ENCODE measurements at places on chromosomes 1 and 21.

GRCh38 chr1:3803905-3804626, 7.8 kb upstream of the LRRC47 start:
- no peak for DNase-seq

DNA sequence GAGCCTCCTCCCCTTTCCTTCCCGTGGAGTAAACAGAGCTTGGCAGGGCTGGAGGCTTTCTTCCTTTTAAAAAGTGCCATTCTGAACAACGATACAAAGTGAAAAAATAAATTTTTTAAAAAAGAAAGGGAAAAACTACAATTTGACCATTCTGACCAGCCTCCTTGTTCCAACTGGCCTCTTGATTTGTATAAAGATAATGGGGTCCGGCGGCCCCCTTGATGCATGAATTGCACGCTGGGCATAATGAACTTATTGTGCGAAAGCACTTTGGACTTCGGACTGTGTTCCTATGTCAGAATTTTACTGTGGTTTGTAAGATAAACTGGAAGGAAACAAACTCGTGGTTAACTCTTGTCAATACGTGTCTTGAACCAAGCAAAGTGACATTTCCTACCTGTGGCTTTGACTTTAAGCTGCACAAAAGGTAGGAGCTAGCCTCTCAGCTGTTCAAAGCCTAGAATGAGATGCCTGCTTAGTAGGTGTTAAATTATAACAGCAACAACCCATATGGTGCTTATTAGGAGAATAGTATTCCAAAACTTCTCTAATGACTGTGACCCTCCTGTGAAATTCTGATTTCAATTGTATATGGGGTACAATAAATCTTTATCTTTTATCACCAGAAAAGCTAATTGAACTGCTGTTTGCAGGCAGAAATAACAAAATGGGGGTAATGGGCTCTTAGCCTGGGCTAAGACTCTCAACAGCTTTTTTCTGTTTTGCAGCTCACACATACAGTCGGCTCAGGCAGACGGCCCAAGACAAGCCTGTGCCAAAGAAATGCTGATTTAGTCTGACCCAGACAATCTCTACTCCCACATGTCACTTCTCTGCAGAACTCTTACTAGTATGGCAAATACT, 9.3 kb downstream of the IRF2BP2 start:
- DNase-seq = no peak

- DNase-seq = no peak
Observed at GRCh38 chr1:193009501-193009900, 49.7 kb downstream of the UCHL5 start.

DNA sequence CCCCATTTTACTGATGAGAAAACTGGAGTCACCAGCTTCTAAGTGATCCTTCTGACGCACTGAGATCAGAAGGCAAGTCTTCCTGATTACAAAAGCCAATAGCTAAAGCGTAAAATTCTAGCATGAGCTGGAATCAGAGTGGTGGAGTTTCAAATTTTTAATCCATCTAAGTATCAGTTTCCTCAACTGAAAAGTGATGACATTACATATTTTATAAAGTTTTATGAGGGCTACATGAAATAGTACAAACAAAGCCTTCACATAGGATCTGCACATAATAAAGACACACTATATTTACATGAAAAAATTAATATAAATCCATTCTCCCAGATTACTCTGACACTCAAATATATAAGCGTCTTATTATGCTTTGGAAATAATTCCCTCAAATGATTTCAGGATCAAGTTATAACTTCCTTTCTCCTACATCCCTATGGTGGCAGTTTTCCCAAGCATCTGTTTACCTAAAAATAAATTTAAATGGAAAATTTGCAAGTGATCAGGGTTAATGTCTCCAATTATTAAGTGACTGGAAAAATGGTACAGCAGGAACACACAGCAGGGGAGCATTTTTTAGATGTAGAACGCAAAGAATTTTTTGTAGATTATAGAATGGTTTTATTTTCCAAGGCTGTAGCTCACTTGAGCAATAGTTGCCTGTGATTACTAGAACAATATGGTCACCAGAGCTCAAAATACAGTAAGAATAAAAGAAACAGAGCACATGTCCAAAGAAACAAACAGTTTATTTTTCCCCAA, 490.4 kb upstream of the C1orf87 start:
- no peak for DNase-seq

DNA sequence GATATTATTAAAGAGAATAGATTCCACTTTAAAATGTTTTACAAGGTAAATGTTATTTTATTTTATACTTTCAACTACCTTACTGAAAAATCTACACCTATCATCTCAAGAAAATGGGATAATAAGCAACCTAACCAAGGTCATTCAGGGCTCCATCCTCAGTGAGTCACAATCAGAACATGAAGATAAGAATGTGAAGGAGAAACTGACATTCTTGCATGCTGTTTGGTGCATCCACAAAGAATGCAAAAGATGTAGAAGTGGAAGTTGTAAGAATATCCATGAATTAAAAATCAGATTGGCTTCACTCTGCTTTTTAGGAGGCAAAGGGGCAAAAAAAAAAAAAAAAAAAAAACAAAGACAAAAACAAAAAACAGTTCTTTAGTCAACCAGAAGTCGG, 6.5 kb downstream of the WARS2 start:
- no peak for DNase-seq

DNA sequence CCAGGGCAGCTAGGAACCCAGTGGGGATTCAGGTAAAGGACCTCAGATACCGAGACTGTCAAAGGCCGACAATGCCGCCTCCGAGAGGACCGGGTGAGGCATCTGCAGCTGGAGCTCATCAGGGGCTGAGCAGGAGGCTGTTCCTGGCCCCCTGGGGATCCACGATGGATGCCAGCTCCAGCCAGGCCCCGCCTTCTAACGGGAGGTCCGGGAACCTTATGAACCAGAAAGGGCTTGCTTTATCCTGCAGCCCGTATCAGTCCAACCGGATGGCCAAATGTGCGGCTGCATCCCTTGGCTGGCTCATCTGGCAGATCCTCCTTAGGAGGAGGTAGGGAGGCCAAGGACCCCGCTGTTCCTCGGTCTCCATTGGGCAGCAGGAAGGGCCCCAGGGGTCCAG, 32.0 kb downstream of the SLC45A1 start:
- DNase-seq = no peak

DNA sequence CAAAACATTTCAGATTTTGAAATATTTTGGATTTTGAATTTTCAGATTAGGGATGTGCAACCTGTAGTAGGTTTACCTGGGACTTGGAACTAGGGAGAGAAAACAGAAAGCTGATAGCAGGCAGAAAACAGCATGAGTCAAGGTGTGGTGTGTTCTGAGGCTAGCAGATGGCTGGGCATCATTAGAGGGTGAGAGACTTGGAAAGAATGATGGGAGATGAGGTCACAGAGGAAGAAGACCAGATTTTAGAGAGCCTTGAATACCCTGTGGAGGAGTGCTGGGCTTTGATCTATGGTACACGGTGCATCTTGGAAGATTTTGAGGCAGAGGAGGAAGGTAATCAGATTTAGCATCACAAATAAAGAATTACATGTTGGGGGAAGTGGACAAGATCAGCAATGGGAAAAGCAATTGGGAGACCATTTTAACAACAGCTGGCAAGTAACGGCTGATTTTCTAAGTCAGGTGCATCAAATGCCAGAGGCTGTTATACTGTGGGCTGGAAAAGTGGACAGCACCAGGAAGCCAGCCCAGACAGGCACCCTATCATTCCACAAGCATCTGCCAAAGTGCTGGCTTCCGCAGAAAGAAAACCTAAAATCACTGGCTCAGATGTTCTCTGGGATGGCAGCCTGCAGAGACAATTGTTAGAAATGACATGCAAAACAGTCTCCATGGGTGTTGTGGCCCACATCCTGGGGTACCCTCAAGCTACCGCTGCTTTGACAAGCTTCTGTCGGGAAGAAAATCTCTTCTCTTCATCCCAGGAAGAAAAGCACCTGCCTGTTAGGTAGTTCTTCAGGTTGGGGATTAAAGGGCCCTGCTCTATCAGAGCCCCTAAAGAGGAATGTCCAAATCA, 30.9 kb upstream of the CAMK1G start:
- DNase-seq = no peak

DNA sequence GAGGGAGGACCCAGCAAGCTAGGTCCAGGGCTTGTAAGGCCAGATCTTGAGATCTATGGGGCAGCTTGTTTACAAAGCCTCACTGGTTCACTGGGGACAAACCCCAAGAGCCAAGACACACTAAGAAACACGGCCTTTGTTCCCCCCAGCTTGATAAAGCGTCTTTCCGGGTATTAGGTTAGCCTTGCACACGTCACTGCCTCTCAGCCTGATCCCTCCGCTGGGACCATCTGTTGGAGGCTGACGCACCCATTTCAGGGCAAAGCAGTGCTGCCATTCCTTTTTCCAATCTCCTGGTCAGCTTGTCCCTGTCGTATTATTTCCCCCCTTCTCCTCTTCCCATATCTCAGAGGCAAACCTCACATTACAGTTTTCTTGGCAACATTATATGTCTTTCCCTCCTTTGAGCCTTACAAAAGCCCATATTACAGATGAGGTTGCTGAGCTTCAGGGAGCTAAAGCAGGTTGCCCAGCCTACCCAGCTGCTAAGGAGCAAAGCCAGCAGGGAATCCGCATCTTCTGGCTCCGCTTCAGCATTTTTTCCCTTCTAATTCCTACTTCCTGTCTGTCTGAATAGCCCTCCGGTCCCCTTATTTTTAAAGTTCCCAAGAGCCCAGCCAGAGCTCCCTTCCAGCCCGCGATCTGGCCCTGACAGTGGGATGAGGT, 4.1 kb downstream of the HEYL start:
- DNase-seq = no peak

DNA sequence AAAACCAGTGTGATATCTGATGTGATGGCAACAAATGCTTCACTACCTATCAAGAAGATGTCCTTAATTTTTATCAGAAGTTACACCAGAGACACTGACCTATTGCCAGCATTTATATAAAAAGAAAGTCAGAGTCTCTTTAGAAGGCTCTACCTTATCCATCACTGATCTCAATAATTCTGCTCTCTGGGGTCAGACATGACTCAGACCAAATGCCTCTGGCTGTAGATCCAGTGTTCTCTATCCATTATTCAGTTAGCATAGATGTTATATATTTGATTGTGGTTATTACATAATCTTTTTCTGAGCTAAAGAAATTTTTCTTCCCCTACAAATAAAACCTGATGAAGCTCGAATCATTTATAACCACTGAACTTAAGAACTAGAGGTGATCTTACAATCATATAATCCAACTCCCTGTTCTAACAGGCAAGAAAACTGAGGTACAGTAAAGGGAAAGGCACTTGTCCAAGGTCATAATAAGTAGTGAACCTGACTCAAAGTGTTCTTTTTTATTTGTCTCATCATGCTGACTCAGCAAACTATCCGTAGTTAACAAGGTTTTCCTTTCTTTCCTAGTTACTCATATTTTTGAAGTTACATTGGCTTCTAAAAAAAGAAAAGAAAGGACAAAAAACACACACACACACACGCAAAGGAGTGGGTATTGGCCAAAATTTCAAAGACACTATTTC, 43.6 kb upstream of the ESRRG start:
- DNase-seq = no peak

- DNase-seq = no peak
Observed at GRCh38 chr1:88168126-88168525, 515.9 kb upstream of the PKN2 start.

- DNase-seq = no peak
Observed at GRCh38 chr1:81381881-81382280, 418.9 kb upstream of the ADGRL2 start.

GRCh38 chr1:43651902-43652301, 2.0 kb downstream of the KDM4A start:
- DNase-seq = no peak

GRCh38 chr1:180954005-180954800, 41.5 kb downstream of the KIAA1614 start:
- DNase-seq = peak; percentile 37

DNA sequence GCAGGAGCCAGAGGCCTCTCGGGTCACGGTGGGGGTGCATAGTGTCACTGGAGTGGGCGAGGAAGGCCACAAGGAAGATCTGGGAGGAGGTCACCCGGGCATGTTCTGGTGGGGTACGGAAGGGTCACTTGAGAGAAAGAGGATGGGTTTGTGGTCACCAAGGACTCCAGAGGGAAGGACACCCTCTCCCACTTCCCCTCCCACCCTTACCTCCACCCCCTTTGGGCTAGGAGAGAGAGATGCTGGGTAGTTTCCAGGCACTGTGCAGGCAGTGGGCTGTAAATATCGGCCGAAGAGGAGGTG, 703 bp downstream of the AMIGO1 start:
- DNase-seq = no peak

GRCh38 chr1:188343914-188344313, 1515.2 kb downstream of the PLA2G4A start:
- no peak for DNase-seq

GRCh38 chr1:243729956-243730355, 120.1 kb downstream of the AKT3 start:
- no peak for DNase-seq

DNA sequence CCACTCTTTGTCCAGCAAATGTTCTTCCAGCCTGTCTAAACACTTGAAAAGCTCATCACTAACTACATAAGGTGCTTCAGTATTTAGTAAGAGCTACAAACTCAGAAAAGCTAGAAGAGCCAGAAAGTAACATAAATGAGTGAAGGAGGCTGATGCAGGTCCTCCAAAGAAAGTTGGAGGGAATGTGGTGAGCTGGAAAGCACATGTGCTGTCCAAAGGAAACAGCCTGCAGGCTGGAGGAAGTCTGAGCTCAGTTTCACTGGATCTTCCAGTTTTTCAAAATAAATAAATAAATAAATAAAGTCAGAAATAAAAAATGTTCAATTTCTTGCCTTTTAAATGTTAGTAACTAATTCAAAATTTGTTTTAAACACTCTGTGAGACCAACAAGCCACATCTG, 25.5 kb downstream of the ZC3H11B start:
- no peak for DNase-seq

DNA sequence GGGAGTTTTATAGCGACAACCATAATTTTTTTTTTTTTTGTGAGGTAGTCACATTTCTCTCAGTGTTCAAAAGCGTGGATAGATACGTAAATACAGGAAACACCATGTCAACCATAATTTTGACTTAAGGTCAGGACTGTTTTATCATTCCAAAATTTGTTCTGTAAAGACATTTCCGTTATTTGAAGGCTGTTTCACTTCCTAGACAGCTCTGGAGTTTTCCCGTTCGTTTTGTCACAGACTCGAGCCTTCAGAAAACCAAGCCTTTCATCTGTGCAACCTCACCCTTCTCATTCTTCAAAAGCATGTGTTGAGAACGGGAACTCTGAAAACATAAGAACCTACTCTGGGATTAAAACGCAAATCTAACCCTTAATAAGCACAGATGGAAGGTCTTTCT, 17.9 kb downstream of the SIM2 start:
- DNase-seq = no peak

GRCh38 chr1:179719272-179719671, 23.8 kb upstream of the FAM163A start:
- no peak for DNase-seq

GRCh38 chr1:160672789-160673695, 26.2 kb upstream of the SLAMF1 start:
- no peak for DNase-seq

- DNase-seq = no peak
Observed at GRCh38 chr1:233700338-233700737, 86.4 kb downstream of the KCNK1 start.

DNA sequence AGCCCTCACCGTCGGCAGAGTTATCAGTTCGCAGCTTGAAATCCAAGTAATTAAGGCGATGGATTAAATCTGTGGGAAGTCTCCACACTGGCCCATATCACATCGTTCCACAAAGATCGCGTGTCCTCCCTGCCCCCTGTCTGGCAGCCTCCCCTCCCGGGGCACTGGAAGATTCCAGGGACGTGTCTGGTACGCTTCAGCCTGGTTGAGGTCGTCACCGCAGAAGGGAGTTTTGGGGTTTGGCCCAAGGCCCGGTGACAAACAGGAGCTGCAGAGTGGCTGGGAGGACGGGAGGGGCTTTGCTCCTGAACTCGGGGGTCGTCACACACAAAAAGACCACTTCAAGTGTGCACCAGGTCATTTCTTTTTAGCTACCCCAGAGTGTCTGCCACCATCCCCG, 51.1 kb downstream of the PRDM16 start:
- no peak for DNase-seq

All from stimulated activated CD8-positive, alpha-beta memory T cell treated with anti-CD3 and anti-CD28 coated beads, Interleukin-2, amount 100 ng/mL, for 1 hour (primary cell).